ENCODE measurements at places on chromosomes 5 and 9.

DNA sequence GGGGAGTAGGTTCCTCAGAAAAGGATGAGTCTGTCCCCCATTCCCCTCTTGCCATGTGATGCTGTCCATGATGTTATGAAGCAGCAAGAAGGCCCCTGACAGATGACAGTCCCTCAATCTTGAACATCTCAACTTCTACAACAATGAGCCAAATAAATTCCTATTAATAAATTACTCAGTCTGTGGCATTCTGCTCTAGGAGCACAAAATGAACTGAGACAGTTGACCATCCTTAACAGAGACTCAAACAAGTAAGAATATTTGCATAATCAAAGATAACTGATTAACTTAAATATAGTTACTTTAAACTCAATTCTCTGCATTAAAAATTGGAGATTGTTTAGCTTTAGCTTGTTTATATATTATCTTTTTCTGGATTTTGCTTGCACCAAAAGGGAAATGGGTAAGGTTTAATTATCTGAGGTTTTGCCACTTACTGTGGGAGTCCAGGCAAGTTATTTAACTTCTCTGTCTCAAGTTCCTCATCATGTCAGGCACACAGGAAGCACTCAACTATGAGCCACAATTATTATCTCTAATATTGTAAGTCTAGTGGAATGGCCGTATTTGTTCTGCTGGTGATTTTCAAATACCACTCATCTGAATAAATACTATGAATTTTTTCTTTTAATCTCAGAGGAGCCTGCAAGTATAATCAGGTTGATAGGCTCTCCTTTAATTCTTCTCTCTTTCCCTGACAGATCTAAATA is 162.9 kb downstream of the TSSK1B start:
- no peak for DNase-seq

- no peak for DNase-seq
These were observed 974 bp upstream of the SLC12A2 start for GRCh38 chr5:128082551-128083032.

DNA sequence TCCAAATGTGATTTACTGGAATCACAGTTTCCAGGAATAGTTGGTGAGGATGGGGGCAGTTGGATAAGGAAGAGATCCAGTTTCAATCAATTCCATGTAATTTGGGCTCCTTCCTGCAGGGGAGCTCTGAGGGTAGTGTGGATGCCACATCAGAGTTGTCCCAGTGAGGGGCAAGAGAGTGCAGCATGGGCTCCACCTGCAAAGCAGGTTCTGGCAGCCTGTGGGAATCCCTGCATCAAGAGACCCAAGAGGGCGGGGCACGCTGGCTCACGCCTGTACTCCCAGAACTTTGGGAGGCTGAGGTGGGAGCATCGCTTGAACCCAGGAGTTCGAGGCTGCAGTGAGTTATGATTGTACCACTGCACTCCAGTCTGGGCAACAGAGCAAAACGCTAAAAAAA is 188.5 kb downstream of the CACNA1B start:
- no peak for DNase-seq

- DNase-seq, result no peak
These were observed 49.7 kb downstream of the FAM81B start for GRCh38 chr5:95440825-95441224.

- no peak for DNase-seq
These were observed 137.7 kb downstream of the PRELID2 start for GRCh38 chr5:145697251-145697990.

GRCh38 chr5:37247496-37247895 is 1.7 kb downstream of the CPLANE1 start:
- no peak for DNase-seq

DNA sequence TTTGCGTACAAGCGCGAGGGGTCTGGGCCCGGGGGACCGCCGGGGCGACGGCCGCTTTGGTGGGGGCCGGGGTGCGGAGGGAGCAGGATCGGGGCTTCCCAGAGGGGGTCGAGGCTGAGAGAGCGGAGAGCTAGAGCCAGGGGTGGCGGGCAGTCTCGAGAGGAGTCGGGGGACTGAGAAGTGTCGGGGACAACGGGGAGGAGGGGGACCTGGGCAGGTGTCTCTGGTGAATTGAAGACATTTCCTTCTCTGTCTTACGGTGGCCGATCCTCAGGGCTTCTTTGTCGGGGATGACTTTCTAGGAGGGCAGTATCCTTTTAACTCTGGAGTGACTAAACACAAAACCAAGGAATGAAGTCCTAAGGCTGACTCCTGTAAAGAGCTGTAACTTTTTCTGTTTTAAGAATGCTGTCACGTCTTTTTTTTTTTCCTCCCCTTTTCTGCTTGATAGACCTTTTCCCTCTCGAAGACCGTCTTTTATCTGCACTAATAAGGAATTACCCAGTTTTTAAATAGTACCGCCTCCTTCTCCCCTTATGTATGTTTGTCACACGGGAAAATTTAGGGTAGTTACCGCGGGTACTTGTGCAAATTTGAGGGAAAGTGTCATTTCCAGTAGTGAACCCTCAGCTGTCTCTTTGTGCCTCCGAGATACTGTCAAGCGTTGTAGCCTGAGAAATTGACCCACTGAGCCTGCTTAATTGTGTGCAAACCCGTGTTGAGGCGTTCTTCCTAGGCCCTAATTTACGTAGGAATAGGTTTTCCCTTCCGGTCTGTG is 822 bp downstream of the DENND4C start:
- DNase-seq, result no peak

DNA sequence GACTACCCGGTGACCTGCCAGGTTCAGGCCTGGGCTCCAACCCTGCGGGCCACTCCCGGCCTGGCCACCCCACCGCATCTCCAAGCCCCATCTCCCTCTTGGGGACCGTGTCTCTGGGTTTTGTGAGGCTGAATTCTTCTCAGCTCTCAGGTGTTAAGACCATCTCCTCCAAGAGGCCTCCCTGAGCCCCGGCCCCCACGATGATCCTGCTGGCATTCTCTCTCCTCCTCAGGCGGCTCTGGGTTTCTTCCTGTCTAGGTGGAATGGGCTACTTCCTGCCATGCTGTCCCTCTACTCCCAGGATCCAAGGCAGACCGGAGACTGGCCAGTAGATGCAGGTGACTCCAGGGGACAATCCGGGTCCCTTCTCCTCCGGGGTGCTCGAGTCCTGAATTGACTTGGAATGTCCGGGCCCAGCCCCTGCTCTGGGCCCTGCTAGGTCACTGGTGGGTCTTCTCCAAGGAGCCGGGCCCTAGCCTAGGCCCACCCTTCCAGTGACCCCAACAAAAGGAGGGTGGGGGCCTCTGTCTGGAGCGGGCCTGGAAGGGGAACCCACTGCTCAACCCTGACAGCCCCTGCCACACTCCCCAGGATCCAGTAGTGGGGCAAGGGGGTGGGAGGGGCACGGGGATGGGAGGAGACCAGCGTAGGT is 219.8 kb downstream of the C9orf50 start:
- DNase-seq, result no peak

- DNase-seq, result no peak
These were observed 49.2 kb downstream of the ESM1 start for GRCh38 chr5:54936201-54936600.

GRCh38 chr5:30765227-30765626 is 428.3 kb upstream of the CDH6 start:
- no peak for DNase-seq

GRCh38 chr9:115004545-115004944 is 74.2 kb upstream of the TNFSF8 start:
- no peak for DNase-seq

- no peak for DNase-seq
These were observed 3.9 kb upstream of the TMEM171 start for GRCh38 chr5:73116506-73116905.

- DNase-seq, result no peak
These were observed 234.6 kb downstream of the FSTL4 start for GRCh38 chr5:133377736-133378135.

DNA sequence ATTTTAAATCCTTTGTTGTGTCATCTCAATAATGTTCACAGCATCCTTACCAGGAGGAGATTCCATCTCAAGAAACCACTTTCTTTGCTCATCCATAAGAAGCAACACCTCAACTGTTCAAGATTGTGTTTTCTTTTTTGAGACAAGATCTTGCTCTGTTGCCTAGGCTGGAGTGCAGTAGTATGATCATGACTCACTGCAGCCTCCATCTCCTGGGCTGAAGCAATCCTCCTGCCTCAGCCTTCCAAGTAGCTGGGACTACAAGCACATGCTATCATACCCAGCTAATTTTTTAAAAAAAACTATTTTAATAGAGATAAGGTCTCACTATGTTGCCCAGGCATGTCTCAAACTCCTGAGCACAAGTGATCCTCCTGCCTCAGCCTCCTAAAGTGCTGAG is 60.0 kb downstream of the ABHD17B start:
- DNase-seq, result no peak

- DNase-seq, result no peak
These were observed 119.3 kb downstream of the NR2F1-AS1 start for GRCh38 chr5:93461756-93462155.

DNA sequence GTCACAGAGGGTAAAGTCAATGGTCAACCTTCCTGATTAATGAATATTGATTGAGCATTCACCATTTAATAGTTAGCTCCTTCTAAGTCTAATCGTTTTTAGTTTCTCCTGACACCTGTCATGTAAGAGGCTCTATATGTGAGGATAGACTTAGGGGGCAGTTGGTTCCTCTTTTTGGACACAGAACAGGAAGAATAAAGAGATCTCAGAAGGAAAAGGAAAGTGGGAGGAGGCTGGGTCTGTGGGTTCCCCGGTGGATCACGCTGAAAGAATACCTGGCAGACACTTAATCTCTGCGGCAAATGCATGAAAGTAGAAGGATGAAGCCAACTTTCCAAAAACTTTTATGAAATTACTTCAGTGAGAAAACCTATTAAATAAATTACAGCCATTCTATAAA is 98.4 kb downstream of the PDE4D start:
- no peak for DNase-seq

DNA sequence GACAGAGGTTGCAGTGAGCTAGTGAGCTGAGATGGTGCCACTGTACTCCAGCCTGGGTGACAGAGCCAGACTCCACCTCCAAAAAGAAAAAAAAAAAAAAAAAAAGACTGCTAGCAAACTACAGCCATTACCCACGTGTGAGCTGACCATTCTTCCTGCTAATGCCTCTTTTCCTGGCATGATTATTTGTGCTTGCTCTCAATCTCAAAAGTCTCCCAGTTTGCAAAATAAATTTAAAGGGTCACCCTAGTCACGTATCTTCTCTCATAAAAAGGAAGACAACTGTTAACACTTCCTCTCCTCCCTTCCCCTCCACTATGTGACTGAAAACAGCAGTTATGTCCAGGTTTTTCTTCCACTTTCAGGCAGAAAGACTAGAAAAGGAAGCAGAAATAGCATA is 37.2 kb downstream of the TRIM36 start:
- no peak for DNase-seq

- DNase-seq, result no peak
These were observed 11.6 kb downstream of the TMOD1 start for GRCh38 chr9:97512966-97513560.

DNA sequence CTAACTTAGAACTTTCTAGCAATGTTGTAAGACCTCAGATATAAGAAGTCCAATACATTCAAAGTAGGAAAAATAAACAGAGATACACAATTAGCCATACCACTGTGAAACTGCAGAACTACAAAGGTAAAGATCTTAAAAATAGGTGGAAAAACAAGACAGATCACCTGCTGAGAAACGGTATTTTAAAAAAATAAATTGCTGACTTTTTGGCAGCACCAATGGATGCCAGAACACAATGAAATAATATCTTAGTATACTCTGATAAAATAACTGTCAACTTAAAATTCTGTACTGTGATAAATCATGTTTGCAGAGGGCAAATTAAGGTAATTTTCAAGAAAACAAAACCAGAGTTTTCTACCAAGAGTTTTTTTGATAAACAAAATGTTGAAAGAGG is 138.9 kb downstream of the FBN2 start:
- no peak for DNase-seq

DNA sequence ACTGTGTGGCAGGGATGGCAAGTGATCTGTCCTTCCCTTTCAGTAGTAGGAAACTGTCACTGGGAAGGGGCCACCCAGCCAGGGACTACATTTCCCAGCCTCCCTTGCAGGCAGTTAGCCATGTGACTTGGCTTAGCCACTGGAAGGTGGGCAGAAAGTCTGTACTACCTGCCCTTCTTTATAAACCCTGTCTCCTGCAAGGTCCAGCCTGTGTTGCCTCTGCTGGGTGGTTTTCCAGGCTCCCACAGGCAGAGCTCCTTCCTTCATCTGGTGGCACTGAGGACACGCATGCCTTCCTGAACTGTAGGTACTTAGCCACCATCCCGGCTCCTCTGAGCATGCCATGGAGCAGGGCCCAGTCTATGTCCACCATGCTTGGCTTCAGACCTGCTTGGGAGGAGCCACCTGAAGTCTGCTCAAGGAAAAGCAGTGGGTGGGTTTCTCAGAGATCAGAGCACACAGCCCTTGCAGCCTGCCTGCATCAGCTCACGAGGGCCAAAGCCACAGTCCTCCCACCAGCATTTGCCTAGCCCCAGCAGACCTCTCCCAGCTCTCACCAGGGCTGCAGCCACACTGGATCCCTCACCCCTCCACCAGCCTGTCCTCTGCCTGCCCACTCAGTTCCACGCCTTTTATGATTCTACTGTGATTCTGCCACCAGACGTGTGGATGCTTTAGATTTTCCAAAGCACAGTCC is 16.7 kb upstream of the SLC25A51 start:
- peak; percentile 43 for DNase-seq

DNA sequence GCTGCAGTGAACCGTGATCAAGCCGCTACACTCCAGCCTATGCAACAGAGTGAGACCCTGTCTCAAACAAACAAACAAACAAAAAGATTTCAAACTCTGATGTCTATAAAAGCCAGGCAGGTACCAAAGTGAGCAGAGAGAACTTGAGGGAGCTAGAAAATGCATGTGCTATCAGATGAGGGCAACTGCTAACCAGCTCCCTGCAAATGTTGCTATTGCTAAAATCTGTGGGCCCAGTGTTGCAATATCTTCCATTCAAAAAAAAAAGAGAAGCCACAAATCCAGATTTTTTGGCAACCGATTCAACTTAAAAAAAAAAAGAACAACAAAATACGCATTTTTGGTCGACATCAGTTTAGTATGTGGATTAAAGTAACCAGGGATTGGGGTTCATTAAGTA is 5.5 kb downstream of the UBE2D2 start:
- DNase-seq, result no peak

DNA sequence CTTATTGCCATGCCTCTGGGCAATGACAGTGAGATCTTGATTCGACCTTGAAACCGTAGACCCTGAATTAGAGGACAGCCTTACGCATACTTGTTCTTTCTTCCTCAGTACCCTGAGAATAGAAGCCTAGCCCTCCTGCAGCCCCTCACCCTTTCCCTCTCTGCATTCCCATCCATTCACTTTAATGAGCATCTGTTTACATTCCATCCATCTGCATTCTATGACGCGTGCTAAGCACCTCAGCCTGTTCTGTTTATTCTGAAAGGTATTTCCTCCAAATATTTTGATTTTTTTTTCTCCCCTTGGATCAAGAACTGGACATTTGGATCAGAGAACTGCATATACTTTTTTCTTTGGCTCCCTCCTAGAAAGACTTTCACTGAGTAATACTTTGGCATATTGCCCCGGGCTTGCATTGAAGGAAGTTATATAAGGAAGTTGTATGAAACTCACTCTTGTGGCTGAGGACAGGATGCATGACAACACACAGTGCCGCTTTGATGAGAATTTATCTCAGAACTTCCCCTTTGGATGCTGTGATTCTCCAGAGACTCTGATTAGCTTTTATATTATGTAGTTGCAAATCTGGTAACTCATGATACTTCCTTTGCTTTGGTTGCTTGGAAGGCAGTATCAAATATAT is 15.7 kb downstream of the TMEM8B start:
- DNase-seq, result no peak

All from kidney (tissue), 22 donors.